Activated CD8-positive, alpha-beta memory T cell treated with anti-CD3 and anti-CD28 coated beads, Interleukin-2, amount 50 U/mL, for 48 hours (primary cell): ENCODE measurements at places on chromosomes 7 and 10.

GRCh38 chr7:41709621-41710020 lies 6.7 kb upstream of the INHBA start:
- no peak for DNase-seq

DNA sequence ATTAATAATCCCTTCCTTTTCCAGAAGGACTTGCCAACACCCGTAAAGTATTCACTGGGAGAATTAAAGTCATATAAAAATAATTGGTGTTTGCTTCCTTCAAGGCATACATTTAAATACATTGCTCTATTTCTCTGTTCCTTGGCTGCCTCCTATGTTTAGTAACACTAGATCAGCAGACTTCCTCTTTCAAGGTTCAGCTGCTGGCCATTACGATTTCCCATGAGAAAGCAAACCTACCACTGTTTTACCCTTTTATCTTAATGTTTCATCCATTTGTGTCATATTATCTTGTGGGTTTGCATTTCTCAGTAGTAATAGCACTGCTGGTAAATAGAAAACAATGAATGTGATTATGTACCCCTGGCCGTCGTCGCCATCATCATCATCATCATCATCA lies 313.8 kb upstream of the BMPER start:
- no peak for DNase-seq

- DNase-seq = no peak
Measured at GRCh38 chr10:4067931-4068561, 283.0 kb upstream of the KLF6 start.

- no peak for DNase-seq
Measured at GRCh38 chr7:149229526-149229925, 9.9 kb upstream of the ZNF212 start.

DNA sequence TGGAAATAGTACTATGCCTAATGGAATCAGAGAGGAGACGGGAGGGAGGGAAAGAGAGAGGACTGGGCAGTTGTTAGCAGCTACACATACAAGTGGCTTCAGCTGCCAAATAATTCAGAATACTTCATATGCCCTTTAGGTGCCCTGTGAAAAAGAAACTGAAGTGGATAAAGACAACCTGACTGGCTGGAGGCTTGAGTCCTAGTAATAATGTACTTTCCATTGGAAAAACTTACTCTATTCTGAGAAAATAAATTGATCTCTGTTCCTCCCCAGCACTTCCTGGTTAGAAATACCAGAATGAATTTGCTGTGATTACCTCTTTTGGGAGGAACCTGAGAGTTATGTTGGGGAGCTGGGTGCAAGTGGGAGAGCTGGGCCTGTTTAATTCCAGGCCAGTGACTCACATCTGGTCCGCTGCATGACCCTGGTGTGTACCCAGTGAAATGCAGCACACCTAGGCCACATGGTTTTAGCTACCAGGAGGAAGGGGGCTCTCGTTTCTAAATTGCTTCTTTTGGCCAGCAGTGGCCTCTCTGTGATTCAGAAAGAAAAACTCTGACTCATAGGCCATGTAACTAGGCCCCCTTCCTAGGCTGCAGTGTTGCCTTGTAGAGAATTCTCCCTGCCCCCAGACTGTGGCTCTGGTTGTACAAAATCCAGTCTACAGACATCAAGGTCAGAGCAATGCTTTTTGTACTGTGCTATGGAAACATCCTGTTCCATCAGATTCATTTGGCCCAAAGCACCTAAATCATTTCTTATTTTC lies 6.5 kb downstream of the AGFG2 start:
- peak; percentile 82 for DNase-seq

GRCh38 chr10:99236627-99237309 lies 1.1 kb upstream of the HPSE2 start:
- no peak for DNase-seq

- DNase-seq = no peak
Measured at GRCh38 chr7:117095055-117095454, 141.8 kb downstream of the ST7 start.

DNA sequence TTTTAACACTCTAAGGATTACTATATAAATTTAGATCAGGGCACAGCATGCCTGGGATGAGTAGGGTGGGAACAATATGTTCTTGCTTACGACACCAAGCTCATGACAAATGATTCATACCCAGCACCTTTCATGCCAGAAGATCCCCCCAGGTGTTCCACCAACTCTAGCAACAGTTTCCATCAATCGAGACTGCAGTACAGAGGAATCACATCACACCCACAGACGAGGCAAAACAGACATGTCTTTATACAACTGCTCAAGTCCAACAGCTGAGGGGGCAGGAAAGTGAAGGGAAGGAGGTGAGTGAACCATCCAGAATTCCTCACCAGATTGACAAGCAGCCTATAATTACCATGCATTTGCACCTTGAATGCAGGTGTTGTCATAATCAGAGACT lies 3.6 kb downstream of the SORCS1 start:
- no peak for DNase-seq

DNA sequence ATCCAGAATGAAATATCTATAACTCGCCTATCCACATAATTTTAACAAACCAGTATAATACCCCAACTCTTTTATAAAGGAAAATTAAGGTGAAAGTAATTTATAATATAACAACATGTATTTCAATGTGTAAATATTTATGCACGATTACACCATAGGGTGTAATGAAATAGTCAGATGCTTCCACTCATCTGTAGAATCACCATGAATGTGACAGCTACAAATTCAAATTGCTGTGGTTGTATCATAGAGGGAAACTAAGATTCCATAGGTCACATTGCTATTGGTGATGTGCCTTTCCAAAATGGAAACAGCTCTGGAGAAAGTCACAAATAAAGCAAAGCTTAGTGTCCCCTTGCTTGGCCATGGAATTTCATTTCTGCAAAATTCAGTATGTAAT lies 95.7 kb downstream of the CPED1 start:
- no peak for DNase-seq

- DNase-seq = peak; percentile 12
Measured at GRCh38 chr10:46297406-46298204, 10.8 kb downstream of the ANTXRL start.

DNA sequence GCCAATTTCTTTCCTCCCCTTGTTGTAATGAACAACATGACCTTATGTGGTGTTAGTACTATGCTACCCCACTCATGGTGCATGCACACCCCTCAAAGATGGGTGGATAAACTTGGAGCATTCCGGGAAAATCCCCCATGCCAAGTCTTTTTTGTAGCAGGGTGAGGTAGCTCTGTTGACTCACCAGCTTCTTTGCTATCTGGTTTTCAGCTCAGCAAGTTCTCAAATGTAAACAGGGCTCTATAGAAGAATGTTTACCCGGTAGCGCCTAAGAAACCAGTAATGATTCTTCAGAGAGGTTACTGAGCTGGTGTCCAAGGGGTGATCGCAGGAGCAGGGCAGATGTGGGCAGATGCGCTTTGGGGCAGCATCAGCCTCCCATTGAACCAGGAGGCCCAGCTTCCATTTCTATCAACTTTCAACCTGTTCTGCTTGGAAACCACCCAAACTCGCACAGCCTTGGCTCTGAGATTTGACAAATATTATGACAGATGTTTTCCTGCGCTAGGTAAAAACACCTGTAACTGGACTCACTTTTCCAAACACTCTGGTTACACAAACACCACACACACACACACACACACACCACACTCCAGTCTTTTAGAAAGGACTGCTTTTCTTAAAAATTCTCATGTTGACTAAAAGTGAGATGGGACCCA lies 87.8 kb downstream of the ZRANB1 start:
- DNase-seq = no peak

DNA sequence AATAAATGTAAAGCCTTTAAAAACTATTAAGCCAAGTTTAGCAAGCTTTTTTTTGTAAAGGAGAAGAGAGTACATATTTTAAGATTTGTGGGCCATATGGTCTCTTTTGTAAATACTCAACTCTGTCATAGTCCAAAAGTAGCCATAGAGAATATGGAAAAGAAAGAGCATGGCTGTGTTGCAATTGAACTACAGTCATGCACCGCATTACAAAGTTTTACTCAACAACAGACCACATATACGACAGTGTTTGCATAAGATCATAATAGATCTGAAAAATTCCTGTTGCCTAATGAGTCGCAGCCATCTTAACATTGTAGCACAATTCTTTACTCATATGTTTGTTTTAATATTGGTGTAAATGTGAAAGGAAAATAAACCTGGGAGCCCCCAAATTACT lies 440.8 kb downstream of the HTR7 start:
- DNase-seq = no peak

- DNase-seq = no peak
Measured at GRCh38 chr10:73015779-73016178, 61.2 kb upstream of the PLA2G12B start.

- no peak for DNase-seq
Measured at GRCh38 chr7:123004931-123005330, 9.4 kb upstream of the TAS2R16 start.

- DNase-seq = no peak
Measured at GRCh38 chr7:44733708-44734481, 14.8 kb upstream of the ZMIZ2 start.

- DNase-seq = no peak
Measured at GRCh38 chr7:38294926-38295325, 21.5 kb upstream of the TARP start.

GRCh38 chr7:24824400-24824799 lies 67.1 kb upstream of the GSDME start:
- DNase-seq = no peak

GRCh38 chr10:65570143-65571010 lies 1355.5 kb upstream of the LRRTM3 start:
- DNase-seq = no peak

- DNase-seq = no peak
Measured at GRCh38 chr7:50869108-50869725, 86.5 kb upstream of the GRB10 start.

GRCh38 chr10:1515780-1516491 lies 221.4 kb downstream of the ADARB2 start:
- no peak for DNase-seq

GRCh38 chr7:155791214-155791737 lies 21.0 kb downstream of the SHH start:
- DNase-seq = no peak

- no peak for DNase-seq
Measured at GRCh38 chr7:68707958-68708357, 890.3 kb upstream of the AUTS2 start.

- no peak for DNase-seq
Measured at GRCh38 chr7:12056381-12056780, 154.7 kb upstream of the TMEM106B start.

GRCh38 chr10:24851629-24852028 lies 100.8 kb downstream of the PRTFDC1 start:
- DNase-seq = no peak

DNA sequence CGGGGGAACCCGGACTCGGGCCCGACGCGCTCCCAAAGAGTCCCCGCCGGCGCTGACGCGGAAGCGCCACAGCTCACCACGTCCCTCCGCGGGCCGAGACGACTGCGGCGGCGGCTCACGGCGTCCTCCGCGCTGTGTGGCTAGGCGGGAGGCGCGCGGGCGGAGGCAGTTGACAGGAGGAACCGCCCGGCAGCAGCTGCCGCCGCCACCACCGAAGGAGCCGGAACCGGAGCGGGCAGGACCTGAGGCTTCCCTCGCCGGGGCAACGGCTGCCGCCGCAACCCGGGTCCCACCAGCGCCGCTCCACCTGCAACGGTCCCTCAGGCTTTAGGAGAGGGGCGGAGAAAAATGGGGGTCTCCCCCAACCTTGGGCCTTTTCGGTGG lies 334 bp downstream of the ZNF800 start:
- peak; percentile 86 for DNase-seq

- DNase-seq = no peak
Measured at GRCh38 chr10:91144961-91145360, 75.5 kb upstream of the PCGF5 start.

GRCh38 chr10:131233611-131234258 lies 77.8 kb downstream of the TCERG1L start:
- no peak for DNase-seq

GRCh38 chr10:119665901-119666708 lies 14.9 kb downstream of the BAG3 start:
- DNase-seq = no peak
